ENCODE measurements at places on chromosomes 16 and 17. TPM values are rescaled to one million over a fixed set of nuclear protein-coding genes. Genes with fewer than 3 reads are reported as not detected.

NPIPA3 gene
- 0.30 TPM for total RNA-seq

DNA sequence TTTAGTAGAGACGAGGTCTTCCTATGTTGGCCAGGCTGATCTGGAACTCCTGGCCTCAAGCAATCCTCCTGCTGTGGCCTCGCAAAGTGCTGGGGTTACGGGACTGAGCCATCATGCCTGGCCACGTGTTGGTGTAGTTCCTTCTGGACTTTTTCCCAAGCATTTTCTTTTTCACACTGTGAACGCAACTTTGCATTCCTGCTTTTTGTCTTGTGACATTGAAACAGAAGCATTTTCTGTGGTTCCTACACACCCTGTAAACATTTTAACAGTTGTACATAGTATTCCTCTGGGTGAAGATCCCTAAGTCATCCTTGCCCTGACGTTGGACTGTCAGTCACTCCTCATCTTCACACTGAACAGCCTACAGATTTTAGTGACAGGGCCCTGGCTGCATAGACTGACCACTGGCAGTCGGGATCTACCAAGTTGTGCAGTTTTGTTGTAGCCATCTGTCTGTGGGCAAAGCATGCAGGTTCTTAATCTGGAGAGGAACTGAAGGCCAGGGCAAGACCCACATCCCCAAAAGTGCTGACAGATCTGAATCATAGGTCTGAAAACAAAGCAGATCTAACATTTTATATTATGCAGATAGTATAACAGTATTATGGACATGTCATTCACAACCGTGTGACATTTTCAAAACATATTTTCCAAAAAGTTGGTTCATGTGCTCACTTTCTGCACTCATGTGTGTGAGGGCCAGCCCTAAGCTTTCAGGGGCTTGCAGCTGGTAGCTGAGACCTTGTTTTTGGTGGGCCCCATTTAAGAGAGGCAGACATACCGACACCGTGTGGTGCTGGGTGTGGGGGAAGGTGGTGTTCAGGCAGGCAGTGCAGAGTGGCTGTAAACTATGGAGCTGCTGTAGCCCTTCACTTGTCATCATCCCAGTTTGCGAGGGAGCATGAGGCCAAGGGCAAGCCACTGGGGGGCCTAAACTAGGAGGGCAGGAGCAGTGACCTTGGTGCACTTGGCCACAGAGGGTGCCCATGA, 59.9 kb downstream of the EPN2 start:
- no peak for DNase-seq

- DNase-seq, result peak; percentile 72
Observed at GRCh38 chr17:77373299-77374169, 232.8 kb downstream of the SEC14L1 start.

MILR1 gene
- 8.8 TPM for total RNA-seq

DNA sequence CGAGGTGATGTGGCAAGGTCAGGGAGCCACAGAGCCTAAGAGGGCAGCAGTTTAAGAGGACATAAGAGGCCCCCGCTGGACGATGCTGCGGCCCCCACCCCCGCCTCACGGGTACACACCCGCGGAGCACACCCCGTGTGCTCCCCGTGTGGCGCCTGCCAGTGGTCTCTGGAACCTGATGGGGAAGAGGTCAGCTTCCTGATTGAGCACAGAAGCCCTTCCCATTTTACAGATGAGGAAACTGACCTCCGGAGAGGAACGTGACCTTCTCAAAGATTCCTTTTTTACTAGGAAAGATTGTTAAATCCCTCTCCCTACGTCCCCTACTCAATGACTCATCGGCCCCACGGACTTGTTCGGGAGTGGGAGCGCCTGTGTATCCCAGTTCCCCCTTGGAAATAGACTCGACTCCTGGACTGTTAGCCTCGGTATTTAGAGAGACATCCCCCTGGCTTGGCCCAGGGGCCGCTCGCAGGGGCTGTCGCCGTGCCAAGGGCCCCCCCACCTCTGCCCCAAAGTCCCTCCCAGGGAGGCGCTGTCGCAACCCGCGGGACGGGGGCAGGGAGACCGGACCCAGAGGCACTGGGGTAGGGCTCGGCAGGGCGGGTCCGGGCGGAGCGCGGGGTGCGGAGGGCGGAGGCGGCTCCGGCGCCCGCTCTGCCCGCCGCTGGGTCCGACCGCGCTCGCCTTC, at the start of gene ABCC3:
Gene ABCC3, plus strand, starts transcription at position 658 of the 691 bp plus-strand sequence. CDS start 56 bp downstream, outside the sequence.
- DNase-seq, result no peak

DNA sequence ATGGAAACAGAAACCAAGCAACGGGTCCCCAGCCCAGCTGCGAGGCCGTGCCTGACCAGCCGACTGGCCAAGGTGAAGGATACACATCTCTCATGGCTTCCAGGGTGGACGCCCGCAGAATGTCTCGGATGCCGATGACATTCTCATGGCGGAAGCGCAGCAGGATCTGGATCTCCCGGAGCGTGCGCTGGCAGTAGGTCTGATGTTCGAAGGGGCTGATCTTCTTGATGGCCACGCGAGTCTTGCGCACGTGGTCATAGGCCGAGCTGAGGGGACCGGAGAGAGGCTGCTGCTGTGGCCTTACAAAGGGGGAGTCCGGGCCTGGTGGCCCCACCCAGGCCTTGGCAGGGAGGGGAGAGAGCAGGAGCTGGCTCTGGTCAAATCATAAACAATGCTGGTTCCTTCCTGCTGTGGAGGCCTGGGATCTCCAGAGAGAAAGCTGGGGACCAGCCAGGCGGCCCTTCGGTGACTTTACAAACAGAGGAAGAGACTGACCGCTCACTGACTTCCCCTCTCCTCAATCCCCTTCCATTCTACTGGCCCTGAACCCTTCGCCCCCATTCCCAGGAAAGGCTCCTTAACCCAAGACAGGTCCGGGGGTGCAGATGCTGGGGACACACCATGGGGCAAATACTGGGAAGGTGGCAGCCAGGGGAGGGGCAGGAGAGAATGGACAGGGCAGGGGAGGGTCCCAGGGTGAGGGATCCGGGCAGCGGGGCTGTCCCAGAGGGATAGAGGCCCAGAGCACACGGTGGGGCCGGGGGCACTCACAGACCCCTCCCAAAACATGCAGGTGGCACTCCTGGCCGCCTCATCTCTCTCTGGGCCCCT, 1.1 kb downstream of the MAPK3 start:
- DNase-seq, result peak; percentile 52

C16orf87 gene
- 15.1 TPM for total RNA-seq

- DNase-seq, result no peak
Observed at GRCh38 chr16:27302126-27302525, 11.6 kb upstream of the IL4R start.

- no peak for DNase-seq
Observed at GRCh38 chr16:52773026-52773425, 226.1 kb upstream of the TOX3 start.

- DNase-seq, result no peak
Observed at GRCh38 chr16:31386157-31386984, 6.8 kb upstream of the ITGAD start.

TBC1D3L gene
- 15.9 TPM for total RNA-seq

DNA sequence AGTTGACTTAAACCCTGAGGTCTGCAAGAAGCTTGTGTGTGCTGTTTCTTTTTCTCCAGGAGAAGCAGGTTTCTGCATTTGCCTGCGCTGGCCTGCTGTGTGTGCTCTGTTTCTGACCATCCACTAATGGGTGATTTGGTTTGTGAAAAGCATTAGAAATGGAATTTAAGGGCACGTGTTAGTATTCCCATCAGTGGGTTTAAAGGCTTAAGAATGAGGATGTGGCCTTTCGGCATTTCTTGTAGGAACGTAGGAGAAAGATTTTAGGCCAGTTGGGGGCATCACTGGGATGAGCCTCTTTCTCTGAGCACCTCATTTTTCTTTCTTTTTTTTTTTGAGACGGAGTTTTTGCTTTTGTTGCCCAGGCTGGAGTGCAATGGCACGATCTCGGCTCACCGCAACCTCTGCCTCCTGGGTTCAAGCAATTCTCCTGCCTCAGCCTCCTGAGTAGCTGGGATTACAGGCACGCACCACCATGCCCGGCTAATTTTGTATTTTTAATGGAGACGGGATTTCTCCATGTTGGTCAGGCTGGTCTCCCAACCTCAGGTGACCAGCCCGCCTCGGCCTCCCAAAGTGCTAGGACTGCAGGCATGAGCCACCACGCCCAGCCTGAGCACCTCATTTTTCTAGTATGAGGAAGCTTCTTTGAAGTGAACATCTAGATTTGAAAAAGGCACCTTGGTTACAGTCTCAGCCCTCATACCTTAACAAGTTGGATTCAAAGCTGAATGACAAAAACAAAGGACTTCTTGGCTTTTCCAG, 110.3 kb downstream of the BANP start:
- no peak for DNase-seq

KRT24 gene
- not detected for total RNA-seq

GRCh38 chr17:17853811-17854447, 17.1 kb upstream of the SREBF1 start:
- DNase-seq, result no peak

DNA sequence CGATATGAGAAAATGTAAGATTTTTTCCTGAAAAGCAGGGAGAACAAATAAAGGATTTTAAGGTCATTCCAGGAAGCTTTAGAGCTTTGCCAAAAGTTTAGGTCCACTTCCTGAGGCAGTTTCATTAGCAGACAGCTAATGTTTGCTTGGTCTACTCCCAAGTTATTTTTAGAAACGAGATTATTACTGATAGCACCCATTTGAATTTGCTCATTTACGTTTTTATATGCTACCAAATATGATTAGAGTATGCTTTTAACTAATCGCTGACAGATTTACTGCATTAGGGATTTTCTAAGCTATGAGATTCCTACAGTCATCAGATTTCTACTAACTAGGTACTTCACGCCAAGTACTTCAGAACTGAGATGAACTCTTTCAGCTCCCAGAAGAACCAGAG, 98.1 kb downstream of the WNT3 start:
- DNase-seq, result peak; percentile 8

ABCC12 gene
- 0.11 TPM for total RNA-seq

- DNase-seq, result no peak
Observed at GRCh38 chr16:243348-243747, 8.7 kb downstream of the FAM234A start.

SLC13A2 gene
- not detected for total RNA-seq

RNF213 gene
- 45.1 TPM for total RNA-seq

GRCh38 chr17:78541488-78542206, 35.5 kb downstream of the DNAH17 start:
- no peak for DNase-seq

KIF18B gene
- total RNA-seq, result 1.6 TPM

- DNase-seq, result no peak
Observed at GRCh38 chr17:64117981-64118979, 11.7 kb downstream of the ERN1 start.

DNA sequence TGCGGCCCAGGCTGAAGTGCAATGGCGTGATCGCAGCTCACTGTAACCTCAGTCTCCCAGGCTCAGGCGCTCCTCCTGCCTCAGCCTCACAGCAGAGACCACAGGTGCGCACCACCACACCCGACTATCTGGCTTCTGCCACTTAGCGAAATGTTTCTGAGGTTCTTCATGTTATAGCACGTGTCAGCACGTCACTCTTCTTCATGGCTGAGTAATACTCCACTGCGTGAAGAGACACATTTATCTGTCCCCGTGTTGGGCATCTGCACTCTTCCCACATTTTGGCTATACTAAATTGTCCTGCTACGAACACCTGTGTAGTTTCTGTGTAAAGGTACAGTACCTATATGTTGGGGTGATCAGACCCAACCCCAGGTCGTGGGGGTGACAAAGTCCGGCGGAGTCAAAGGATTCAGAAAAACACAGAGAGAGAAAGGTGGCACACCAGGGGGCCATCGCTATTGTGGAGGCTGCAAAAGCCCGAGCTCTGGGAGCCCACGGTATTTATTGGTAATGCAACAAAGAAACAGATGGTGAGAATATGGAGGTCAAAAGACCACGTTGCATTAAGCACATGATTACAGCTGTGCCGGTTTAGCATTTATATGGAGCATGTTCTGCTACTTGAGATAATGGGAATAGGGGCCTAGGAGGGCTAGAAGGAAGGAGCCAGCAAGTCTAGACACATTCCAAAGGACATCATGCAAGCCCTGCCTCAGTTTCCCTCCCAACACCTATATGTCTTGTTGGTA, 851 bp upstream of the DPEP1 start:
- DNase-seq, result no peak

AOC2 gene
- total RNA-seq, result 1.3 TPM

GRCh38 chr17:17121162-17121561, 78.9 kb downstream of the MPRIP start:
- DNase-seq, result no peak

GRCh38 chr17:69639096-69639495, 224.6 kb downstream of the MAP2K6 start:
- no peak for DNase-seq

GRCh38 chr17:30333503-30334360, at the start of gene TMIGD1:
Gene TMIGD1, minus strand, starts transcription at chr17:30334057. Its CDS starts 1,924 bp downstream, at chr17:30332133.
- no peak for DNase-seq

DNA sequence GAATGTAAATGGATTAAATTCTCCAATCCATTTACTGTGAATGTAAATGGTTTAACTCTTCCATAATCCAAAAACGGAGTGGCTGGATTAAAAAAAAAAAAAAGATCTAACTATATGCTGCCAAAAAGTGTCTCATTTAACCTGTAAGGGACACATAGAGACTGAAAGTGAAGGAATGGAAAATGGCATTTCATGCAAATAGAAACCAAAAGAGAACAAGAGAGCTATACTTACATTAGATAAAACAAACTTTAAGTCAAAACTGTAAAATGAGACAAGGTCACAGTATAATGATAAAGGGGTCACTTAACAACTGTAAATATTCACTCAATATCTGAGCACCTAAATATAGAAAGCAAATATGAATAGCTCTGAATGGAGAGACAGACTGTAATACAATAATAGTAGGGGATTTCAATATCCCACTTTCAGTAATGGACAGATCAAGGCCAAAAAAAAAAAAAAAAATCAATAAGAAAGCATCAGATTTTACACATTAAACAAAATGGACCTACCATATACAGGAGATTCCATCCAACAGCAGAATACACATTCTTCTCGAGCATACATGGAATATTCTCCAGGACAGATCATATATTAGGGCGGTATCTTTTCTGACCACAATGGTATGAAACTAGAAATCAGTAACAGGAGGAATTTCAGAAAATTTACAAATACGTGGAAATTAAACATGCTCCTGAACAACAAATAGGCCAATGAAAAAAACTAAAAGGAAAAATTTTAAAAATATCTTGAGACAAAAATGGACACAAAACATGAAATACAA, 36.4 kb downstream of the CDR2 start:
- DNase-seq, result no peak

DNA sequence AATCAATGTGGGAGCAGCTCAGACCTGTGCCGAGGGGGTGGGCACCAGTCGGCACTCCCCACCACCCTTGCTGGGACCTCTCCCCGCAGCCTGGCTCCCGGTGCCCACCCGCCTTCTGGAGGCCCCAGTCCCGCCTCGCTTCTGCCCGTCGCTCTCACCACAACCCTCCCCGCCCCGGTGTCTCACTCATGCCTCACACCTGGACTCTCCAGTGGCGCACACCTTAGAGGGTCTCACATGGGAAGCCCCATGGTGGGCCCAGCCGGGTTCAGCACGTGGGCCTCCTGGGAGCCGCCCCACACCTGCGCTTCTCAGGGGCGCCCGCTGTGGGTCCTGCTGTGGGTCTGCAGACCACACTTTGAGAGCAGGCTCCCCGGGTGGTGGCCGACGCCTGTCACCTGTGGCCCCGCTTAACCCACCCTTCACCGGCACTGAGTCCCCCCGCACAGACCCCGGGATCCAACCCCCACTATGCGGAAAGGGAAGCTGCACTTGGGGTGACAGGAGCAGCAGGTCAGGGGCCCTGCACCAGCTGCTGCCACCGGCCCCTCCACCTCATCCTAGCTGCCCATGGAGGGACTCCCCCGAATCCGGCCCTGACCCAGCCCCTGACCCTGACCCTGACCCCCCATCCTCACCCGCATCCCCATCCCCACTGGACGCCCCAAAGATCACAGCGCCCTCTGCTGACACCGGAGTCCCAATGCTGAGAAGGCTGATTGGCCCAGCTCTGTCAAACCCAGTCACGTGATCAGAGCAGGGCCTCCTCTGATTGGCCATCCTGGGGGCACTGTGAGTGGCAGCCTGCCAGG, 27.4 kb upstream of the SLC38A10 start:
- no peak for DNase-seq
